NCI-H1092 treated with DMSO at 0.1 percent for 48 hours (cell line): ENCODE measurements at places on chromosomes 4 and X.

- no peak for DNase-seq
These were observed 494.3 kb downstream of the IL15 start for GRCh38 chr4:142130666-142131065.

GRCh38 chr4:182680234-182680653, 236.9 kb downstream of the DCTD start:
- no peak for DNase-seq

DNA sequence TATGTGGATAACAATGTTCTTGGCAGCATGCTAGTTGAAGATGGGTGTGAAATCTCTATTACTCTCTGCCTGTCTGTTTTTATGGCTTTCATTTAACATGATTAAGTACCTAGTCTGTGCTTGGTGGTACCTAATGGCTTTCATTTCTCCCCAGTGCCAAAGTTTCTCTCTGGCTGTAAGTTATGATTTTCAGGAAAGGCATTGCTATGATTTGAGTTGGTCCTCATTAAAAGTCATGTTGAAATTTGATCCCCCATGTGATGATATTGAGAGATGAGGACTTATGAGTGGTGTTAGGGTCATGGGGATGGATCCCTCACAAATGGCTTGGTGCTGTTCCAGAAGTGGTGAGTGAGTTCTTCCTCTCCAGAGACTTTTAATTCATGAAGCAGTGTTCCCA, 162.4 kb upstream of the IL15 start:
- no peak for DNase-seq

- no peak for DNase-seq
These were observed 82.0 kb downstream of the ADAMTS3 start for GRCh38 chr4:72486991-72487390.
